RWPE1 (cell line): ENCODE measurements at places on chromosomes 3 and 15.

DNA sequence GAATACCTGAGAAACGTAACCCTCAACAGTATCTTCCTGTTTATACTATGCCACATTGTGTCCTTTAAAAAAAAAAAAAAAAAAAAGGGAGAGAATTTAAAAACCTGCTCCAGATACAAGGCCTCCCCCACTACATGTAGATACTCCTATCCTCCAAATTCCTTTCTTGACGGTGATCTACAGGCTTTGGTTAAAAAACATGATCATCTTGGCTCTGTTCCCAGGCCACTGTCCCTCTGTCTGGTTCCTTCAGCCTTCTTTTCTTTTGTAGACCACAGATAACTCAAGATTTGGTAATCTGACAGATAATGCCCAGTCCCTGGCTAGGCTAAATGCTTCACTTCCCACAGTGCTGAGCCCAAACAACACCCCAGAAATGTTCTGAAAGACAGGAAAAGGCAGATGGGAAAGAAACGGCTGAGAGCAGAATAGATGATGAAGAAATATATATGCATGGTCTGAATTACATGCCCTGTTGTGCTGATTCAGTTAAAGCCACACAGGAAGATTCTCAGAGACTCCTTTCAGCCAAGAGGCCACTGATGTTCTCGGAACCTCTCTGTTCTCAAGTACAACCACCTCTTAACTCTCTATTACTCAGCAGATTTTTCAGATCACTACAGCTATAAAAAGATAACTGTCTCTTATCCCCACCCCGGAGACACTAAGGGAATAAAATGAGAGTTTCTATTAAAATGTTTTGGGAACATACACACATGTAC lies 48.3 kb downstream of the NPTN start:
- DNase-seq = no peak

DNA sequence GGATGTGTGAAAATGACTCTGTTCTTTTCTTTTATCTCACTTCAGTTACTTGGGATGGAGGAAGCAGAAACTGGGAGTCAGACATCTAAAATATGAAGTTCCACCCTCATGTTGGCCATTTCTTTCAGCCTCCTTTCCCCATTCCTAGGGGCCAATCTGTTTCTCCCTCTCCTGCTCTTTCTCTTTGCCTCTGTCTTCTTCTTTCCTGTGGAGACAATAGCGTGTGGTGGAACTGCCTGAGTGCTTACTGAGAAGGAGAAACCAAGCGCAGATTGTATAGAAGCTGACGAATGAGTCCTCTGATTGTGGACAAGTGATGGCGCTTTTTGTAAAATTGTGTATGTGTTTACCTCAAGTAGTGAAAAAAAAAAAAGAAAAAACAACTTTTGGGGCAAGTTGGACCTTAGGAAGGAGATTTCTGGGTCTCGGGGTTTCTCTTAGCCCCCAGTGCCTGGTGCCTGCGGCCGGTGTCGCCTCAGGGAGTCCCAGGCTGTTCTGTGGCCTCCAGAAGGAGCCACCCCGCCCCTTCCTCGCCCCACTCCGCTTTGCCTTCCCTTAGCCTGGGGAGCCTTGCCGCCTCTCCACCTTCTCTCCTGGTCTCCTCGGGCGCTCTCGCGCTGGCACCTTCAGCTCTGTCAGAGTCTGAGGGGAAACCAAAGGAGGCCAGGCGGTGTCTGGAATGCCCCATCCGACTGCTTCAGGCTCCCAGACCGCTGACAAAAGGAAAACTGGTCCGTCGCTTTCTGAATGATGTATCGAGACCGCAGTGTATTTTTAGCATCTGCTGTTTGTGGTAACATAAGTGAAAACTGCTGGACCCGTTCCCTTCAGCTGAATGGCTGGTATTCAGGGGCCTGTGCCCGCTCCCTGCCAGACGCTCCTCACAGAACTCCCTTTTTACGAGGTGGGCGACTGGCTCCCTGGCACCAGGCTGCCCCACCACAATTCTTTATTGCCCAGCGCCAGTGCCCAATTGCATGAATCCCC lies 30.1 kb downstream of the SCG5 start:
- DNase-seq = no peak

DNA sequence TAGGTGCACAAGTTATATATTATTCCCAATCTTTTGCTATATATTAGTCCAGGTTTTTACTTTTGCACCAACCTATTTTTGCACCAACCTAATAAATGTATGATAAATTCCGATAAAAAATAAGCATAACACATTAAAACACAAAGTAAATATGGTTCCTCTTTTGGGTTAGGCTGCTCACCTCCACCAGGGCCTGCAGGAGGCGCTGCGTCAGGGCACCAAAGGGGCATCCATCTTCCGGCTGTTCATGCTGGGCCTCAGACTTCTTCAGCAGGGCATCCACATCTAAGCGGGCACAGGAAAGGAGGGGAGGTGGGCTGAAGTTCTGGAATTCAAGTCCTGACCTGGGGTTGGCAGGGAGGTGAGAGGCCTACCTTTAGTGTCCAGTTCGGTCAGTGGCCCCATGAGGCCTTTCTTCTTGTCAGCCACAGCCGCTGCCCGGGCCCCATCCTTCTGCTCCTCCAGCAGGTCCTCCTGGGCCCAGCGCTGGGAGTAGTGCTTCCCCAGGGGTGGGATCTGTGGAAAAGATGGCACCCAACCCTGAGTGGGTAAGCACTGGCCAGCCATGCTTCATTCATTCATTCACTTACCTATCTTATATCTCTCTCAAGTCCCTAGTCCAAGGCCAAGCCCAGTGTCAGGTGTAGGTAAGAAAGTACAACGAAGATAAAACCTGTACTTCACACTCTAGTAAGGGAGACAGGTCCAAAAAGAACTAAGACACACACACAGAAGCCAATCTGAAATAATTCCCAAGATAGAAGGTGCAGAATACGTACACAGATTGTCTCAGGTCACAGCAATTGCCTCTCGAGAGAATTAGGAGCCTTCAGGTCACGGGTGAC lies 5.2 kb downstream of the TADA3 start:
- DNase-seq = no peak

GRCh38 chr15:70491201-70491621 lies 272.1 kb downstream of the UACA start:
- no peak for DNase-seq

DNA sequence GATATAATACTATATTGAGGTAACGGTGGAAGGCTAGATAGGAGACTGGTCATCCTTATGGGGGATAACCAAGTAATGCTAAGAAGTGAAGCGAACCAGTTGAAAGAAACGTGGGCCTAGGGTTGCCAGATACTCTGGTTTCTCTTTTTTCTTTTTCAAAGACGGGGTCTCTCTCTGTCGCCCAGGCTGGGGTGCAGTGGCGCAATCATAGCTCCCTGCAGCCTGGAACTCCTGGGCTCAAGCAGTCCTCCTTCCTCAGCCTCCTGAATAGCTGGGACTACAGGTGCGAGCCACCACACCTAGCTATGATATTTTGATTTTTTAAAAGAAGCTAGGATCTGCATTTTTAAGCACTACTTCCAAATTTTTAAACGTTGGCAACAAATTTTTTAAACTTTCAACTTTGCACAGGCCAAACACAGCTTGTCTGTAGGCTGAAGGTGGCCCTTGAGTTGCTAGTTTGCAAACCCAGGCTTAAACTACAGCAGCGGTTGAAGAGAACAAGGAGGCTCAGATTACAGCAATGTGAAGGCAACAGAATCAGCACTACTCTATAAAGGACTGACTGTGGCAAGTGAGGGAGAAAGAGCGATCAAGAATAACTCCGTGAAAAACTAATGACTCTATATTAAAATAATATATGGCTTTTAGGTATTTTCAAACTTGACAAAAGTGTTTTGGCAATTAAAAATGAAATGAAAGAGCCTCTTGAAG lies 1.2 kb upstream of the RUBCN start:
- DNase-seq = no peak

DNA sequence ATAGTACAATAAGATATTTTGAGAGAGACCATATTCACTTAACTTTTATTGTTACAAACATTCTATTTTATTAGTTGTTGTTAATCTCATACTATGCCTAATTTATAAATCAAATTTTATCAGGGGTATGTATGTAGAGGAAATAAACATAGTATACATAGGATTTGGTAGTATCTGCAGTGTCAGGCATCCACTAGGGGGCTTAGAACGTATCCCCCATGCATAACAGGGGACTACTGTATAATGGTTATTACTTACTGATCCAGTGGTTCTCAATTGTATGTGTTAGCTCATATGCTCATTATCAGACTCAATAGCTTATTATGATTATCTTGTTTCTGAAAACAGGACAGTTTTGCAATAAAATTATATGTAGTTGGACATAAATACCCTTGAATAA lies 27.6 kb downstream of the CMC1 start:
- DNase-seq = no peak

DNA sequence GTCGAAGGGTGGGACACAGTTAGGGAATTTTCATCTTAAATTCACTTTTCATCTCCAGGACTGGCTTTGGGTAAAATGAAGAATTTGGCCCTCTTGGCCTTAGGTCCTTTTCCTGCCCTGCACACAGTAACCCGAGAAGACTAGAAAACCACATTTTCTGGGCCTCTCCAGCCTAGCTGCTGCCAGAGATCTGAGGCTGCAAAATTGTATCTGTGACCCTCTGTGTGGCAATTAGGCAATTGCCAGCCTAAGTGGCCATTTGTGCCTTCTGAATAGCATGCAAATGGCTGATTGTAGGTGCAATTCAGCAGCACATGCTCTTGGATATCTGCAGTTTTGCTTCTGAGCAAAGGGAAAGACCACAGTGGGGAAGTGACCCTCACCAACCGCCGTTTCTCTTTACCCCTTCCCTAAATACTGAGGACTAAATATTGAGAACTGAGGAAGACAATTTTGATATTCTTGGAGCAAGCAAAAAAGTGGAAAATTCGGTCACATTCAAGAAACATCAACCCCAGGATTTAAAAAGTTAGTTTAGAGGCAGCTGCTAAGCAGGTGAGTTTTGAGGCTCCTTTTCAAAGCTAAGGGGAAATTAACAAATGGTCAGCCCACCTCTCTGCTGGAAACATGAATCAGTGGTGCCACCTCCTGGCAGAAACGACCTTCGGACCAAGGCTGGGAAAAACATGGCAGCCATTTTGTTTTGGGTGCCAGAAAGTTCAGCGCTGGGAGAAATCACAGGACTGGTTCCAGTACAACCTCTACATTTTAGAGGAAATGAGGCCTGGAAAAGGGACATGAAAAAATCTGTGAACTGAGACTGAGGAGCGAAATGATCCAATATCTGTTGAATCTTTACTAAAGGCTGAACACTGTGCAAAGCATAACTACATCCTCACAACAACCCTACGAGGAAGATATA lies 56.6 kb upstream of the PRTG start:
- peak; percentile 38 for DNase-seq

DNA sequence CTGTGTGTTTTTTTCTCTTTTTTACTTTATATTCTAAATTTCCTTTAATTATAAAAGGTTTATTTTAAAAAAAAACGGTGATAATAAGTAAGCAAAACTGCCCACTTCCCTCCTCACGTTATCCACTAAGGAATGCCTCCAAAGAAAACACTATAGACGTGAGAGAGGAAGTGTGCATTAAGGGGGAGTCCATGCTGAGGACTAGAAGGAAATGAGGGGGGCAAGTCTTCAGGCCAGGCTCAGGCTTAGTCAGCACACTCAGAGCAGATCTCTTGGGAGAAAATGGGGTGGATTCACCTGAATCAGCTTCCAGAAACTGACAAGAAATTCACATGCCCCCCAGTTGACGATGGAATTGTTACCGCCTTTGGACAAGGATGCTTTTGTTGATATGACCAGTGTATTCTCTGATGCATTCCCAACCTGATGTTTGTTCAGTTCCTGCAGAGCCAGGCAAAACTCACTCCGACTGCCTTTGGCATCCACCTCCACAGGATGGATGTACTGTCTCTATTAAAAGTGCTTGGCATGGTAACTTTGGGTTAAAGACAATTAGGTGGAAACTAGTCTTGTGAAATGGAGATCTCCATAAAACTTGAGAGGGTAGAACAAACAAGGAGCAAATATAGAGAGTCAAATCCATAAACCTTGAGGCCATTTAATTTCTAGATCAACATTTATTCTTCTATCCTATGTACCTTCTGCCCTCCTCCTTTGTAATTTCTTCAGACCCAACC lies 167.8 kb downstream of the MYRIP start:
- DNase-seq = no peak
